Mesendoderm (in vitro differentiated cells): ENCODE measurements at places on chromosomes 6 and 20.

DNA sequence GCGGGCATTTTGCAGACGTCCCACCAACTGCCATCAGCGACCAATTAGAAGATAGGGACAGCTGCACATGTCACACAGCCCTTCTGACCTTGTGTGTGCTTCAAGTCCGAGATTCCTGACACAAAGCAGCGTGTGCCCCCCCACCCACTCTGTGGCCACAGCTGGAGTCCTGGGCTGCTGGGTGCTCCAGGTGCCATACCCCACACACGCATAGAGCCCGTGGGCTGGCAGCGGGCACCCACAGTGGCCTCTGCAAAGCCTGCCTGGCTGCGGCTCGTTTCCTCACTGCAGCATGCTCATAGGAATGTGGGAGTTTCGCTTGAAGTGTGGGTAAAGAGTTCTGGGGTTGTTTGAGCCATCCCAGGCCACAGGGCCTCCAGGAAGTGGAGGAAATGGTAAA is 2.5 kb upstream of the ADRM1 start:
- peaks cover 2% of the 10 kb centered on the region for H3K4me1 ChIP-seq
- peaks cover 5% of the 10 kb centered on the region for H3K36me3 ChIP-seq
- H3K27ac ChIP-seq = no peak overlapping the region
- no peak overlapping the region for H3K4me3 ChIP-seq
- H3K27me3 ChIP-seq = no peaks in the 10 kb centered on the region
- DNase-seq = no peak

DNA sequence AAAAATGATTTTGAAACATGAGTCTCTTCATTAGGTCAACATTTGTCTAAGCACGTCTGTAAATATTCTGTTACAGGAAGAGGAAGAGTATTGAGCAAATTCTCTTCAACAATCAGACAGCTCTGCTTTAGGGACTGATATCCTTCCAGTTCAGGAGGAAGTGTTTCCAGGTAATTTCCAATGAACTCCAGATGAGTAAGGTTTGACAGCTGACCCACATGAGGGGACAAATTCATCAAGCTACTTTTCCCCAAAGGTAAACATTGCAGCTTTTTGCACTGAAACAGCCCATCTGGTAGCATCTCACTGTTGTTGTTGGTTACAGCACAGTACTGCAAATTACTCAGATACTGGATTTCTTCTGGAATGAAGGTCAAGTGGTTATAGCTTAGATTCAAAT is 18.1 kb downstream of the ENPP1 start:
- H3K4me1 ChIP-seq = no peaks in the 10 kb centered on the region
- H3K36me3 ChIP-seq = no peaks in the 10 kb centered on the region
- DNase-seq = no peak
- H3K27me3 ChIP-seq = no peaks in the 10 kb centered on the region
- no peak overlapping the region for H3K4me3 ChIP-seq
- no peak overlapping the region for H3K27ac ChIP-seq

- H3K27me3 ChIP-seq = no peaks in the 10 kb centered on the region
- H3K4me3 ChIP-seq = no peak overlapping the region
- no peaks in the 10 kb centered on the region for H3K36me3 ChIP-seq
These were observed 2.9 kb upstream of the SOD2 start for GRCh38 chr6:159695984-159696383.

GRCh38 chr6:55822815-55823214 is 52.6 kb downstream of the BMP5 start:
- no peaks in the 10 kb centered on the region for H3K4me1 ChIP-seq
- no peak for DNase-seq
- no peaks in the 10 kb centered on the region for H3K27me3 ChIP-seq
- H3K27ac ChIP-seq = no peak overlapping the region
- H3K36me3 ChIP-seq = no peaks in the 10 kb centered on the region

- no peak overlapping the region for H3K4me3 ChIP-seq
- no peak overlapping the region for H3K27ac ChIP-seq
- no peaks in the 10 kb centered on the region for H3K4me1 ChIP-seq
- H3K27me3 ChIP-seq = no peaks in the 10 kb centered on the region
These were observed 8.6 kb upstream of the BTNL2 start for GRCh38 chr6:32415521-32416019.

GRCh38 chr6:139852067-139852466 is 477.6 kb upstream of the CITED2 start:
- H3K36me3 ChIP-seq = no peaks in the 10 kb centered on the region
- DNase-seq = no peak

GRCh38 chr20:34143951-34144350 is 31.9 kb upstream of the EIF2S2 start:
- DNase-seq = no peak
- no peaks in the 10 kb centered on the region for H3K27me3 ChIP-seq
- no peaks in the 10 kb centered on the region for H3K4me1 ChIP-seq

- H3K27me3 ChIP-seq = no peaks in the 10 kb centered on the region
- H3K4me1 ChIP-seq = no peaks in the 10 kb centered on the region
- no peak overlapping the region for H3K27ac ChIP-seq
- H3K4me3 ChIP-seq = no peak overlapping the region
These were observed 315.6 kb downstream of the TPBG start for GRCh38 chr6:82679232-82679631.

- peak; percentile 75 for DNase-seq
- H3K36me3 ChIP-seq = no peaks in the 10 kb centered on the region
- H3K27me3 ChIP-seq = no peaks in the 10 kb centered on the region
- H3K27ac ChIP-seq = peak overlapping the region; percentile 4
These were observed 432.8 kb downstream of the HDGFL1 start for GRCh38 chr6:23002044-23002619.
